ENCODE measurements at places on chromosomes 2 and 18.

DNA sequence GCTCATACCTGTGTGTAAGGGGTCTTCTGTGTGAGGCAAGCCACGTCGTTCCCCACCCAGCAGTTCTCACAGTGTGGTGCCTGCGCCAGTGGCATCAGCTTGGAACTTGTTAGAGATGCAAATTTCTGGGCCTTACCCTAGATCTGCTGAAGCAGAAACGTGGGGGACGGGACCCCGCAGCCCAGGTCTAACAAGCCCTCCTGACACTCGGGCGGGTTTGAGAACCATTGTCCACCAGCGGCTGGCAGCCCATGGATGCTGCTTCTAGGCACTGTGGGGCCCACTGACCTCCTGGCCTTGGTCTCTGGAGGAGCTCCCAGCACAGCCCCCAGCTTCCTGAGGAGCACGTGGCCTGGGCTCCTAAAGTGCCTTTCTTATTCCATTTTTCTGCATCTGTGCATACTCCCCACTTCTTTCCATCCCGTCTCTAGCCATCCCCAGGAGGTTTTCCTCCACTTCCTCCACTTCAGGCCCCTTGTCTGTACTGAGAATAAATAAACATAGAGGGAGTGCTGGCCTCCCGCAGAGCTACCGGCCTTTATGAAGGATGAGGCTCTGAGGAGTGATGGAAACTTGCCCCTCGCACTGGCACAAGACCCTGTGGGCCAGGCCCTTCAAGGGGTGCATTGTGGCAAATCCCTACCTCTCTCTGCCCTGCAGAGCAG lies 94.3 kb downstream of the GALR1 start:
- no peak for DNase-seq

DNA sequence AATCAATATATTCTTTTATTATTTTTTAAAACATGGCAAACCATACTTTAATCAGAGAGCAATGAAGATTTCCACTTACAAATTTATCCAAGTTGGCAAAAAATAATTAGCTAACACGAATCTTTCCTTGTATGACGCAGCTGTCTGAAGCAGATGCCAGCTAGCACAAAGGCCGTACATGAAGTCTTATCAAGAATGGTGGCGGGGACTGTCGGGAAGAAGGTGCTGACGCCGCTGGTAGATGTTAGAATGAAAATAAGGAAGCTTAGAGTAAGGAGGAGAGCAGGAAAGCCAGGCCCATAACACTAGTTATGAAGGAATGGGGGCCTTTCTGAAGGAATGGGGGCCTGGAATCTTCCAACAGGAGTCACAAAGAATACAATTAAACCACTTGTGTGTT lies 96.7 kb downstream of the ZNF516 start:
- DNase-seq = peak; percentile 68

GRCh38 chr2:34806891-34807290 lies 1207.8 kb upstream of the FAM98A start:
- DNase-seq = no peak

GRCh38 chr18:3059272-3059671 lies 46.3 kb upstream of the LPIN2 start:
- peak; percentile 68 for DNase-seq

GRCh38 chr2:127909019-127909418 lies 23.3 kb upstream of the AMMECR1L start:
- peak; percentile 27 for DNase-seq

DNA sequence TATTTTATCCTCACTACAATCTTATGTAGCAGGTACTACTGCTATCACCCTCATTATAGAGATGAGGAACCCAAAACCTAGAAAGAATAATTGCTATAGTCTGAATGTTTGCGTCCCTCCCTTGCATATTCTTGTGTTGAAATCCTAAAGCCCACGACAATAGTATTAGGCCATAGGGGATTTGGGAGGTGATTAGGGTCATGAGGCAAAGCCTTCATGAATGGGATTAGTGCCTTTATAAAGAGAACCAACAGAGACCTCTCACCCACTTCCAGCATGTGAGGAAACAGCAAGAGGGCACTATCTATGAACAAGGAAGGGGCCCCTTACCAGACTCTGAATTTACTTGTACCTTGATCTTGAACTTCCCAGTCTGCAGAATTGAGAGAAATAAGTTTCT lies 500.3 kb upstream of the FAM98A start:
- no peak for DNase-seq

DNA sequence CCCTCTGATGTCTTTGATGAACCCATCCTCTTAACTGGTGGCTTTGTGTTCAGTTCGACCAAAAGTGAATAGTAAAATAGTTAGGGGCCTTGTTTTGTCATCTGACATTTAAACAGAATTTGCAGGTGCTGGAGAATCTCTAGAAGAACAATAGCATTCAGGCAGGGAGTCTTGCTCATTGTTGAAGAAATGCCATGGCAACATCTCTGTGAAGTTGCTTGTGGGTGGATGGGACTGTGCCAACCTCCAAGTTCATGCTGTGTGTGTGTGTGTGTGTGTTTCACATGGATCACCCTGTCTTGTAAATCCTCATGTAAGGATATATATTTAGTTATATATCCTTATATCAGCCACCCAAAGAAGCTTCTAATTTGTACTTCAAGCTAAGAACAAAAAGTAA lies 66.7 kb downstream of the SKA1 start:
- no peak for DNase-seq

DNA sequence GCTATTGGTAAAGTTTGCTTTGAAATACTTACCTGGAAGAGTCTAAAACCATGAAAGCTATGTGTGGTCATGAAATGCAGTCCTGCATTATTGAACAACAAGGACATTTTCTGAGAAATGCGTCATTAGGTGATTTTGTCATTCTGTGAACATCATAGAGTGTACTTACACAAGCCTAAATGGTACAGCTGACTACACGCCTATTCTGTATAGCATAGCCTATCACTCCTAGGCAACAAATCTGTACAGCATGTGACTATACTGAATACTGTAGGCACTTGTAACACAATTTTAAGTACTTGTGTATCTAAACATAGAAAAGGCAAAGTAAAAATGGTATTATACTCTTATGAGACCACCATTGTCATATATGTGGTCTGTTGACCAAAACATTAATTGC lies 8.1 kb downstream of the FAM171B start:
- DNase-seq = no peak

All from stomach (tissue), 19 donors.